M059J (cell line): ENCODE measurements at places on chromosomes 2 and 18.
A peak's percentile ranks its signal among the peaks of the same experiment; 100 is the strongest.

DNA sequence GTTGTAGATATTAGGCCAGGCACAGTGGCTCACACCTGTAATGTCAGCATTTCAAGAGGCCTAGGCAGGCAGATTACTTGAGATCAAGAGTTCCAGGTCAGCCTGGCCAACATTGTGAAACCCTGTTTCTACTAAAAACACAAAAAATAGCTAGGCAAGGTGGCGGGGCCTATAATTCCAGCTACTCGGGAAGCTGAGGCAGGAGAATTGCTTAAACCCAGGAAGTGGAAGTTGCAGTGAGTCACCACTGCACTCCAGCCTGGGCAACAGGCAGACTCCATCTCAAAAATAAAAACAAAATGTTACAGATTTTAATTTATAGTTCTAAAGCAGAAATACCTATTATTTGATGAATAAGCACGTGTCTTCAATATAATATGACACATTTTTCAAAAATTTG is 65.6 kb upstream of the UBXN4 start:
- DNase-seq, result no peak

GRCh38 chr2:40507432-40507831 is 55.5 kb upstream of the SLC8A1 start:
- DNase-seq, result no peak

GRCh38 chr18:48843596-48843995 is 107.2 kb downstream of the SMAD7 start:
- no peak for DNase-seq

GRCh38 chr2:102437122-102437521 is 14.2 kb downstream of the IL18RAP start:
- DNase-seq, result no peak

DNA sequence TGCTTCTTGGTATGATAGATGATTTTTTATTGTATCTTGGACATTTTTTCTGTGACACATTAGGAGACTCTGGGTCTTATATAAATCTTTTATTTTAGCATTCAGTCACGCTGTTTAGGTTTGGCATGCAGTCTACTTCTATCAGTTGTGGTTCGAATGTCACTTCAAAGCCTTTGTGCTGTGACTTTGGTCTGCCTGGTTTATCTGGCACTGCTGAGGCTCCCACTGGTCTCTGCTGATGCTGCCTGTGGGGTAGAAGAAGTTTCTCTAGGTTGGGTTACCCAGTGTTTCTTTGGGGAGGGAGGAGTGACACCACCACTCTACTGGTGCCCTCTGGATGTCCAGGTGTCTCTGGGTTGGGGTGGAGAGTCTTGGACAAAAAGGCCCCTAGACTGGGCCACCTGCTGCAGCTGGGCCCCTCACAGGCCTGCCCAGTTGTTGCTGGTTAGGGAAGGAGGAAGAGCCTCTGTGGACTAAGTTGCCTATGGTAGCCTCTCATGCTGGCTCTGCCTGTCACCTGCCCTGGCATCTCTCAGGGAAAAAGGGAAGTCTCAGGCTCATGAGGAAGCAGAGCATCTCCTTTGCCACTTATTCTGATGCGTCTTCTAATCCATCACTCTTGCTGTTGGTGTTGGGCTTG is 115.4 kb upstream of the HS6ST1 start:
- DNase-seq, result no peak

DNA sequence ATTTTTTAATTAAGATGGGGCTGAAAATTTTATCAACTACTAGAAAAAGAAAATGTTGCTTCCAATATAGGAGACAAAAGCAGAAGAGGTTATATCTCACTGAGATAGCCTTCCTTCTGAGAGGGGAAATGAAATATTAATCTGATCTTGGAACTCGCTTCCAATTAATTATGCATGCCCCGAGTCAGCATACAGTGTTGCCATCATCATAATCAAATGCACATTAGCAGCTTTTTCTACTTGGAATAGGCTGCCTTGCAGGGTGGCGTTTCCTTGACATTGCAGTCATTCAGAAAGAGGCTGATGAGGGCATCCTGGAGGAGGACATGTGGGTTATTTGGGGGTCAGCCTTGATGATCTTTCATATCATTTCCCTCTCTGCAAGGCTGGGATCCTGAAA is 18.4 kb upstream of the RPL37A start:
- no peak for DNase-seq

DNA sequence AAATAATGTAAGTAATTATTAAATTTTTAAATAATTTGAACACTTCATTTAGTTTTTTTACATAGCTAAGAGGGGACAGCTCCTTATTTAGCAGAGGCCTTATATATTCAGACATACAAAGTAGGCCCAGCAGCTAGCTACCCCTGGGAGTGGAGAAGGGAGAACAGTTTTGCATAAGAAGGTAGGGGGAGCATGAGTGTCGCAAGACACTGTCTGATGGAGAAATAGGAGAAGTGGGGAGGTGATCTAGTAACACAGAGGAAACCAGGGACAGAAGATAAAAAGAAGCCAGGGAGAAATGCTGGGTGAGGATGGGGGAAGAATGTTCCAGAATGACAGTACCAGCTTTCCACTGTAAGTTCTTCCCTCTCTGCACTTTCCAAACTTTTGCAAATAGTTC is 16.0 kb upstream of the RGPD4 start:
- no peak for DNase-seq

- peak; percentile 3 for DNase-seq
Measured at GRCh38 chr18:57533006-57533867, 53.3 kb downstream of the FECH start.
